ENCODE measurements at places on chromosomes 16 and 17.
A peak's percentile ranks its signal among the peaks of the same experiment; 100 is the strongest.

DNA sequence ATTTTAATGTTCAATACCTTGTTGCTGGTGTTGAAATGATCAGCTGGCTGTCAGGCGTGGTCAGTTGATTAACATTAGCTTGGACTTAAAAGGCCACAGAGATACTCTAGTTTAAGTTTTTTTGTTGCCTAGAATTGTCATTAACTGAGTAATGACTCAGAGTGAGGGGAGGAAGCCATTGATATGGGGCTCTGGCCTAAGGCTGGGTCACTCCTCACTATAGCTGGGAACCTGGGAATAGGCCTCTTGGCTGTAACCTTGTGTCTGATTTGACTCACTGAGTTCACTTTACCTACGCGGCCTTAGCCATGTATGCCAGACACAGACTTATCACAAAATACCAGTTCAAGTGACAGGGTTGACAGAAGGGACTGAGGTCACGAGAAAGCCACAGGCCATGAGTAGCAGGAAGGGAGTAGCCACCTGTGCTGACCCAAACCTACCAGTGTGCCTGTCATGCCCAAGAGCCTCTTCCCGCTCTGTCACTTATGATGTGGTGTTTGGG, 37.9 kb upstream of the ADCY7 start:
- no peak for DNase-seq

DNA sequence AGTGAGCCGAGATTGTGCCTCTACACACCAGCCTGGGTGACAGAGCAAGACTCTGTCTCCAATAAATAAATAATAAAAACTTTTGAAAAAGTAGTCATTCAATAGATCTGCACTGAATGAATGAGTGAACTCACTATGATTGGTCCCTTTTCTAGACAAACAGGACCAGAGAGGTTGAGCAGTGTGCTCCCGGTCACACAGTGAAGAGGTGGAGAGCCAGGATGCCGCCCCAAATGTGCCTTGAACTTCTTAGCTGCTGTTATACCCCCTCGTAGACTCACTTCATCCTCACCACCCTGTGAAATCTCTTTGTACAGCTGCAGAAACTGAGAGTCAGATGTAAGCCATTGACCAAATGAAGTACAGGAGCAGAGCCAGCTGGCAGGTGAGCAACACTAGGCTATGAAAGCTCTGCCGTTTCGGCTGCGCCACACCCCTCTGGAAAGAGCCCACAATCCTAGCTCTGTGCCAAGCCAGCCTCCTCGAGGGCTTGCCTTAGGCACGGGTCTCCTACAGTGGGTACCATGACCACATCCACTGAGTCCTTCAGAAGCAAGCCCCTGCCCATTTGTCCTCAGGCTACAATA, 7.8 kb upstream of the KIAA0513 start:
- no peak for DNase-seq

- no peak for DNase-seq
These were observed 55.3 kb downstream of the ULK2 start for GRCh38 chr17:19812407-19812806.

DNA sequence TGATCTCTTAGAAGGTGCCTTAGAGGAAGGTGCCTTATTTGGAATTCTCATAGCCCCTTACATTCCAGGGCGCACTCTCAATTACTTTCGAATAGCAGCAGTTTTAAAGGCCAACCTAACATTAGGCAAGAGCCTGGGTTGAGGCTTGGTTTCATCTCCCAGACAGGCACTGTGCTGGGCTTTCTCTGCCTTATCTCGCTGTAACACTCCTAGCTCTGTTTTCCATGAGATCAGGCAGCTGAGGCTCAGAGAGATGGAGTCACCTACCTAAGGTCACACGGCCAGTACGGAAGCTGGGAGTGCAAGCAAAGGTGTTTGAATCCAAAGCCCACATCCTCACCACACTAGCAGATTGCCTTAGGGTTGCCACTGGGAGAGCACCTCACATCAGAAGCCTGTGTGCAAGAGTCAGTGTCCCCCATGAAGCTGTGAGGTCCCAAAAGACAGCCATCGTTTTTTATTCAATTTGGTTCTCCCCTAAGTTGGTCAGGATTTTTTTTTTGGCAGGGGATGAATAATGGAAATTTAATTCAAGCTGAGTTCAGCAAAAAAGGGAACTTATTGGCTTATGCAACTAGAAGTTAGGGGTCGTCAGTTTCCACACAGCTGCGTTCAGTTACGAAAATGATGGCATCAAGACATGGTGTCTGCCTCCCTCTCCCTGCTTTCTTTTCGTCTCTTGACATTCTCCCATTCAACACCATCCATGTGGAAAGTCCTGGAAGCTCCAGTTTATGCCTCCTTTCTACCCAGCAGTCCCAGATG, 206.4 kb downstream of the KATNIP start:
- DNase-seq = no peak

DNA sequence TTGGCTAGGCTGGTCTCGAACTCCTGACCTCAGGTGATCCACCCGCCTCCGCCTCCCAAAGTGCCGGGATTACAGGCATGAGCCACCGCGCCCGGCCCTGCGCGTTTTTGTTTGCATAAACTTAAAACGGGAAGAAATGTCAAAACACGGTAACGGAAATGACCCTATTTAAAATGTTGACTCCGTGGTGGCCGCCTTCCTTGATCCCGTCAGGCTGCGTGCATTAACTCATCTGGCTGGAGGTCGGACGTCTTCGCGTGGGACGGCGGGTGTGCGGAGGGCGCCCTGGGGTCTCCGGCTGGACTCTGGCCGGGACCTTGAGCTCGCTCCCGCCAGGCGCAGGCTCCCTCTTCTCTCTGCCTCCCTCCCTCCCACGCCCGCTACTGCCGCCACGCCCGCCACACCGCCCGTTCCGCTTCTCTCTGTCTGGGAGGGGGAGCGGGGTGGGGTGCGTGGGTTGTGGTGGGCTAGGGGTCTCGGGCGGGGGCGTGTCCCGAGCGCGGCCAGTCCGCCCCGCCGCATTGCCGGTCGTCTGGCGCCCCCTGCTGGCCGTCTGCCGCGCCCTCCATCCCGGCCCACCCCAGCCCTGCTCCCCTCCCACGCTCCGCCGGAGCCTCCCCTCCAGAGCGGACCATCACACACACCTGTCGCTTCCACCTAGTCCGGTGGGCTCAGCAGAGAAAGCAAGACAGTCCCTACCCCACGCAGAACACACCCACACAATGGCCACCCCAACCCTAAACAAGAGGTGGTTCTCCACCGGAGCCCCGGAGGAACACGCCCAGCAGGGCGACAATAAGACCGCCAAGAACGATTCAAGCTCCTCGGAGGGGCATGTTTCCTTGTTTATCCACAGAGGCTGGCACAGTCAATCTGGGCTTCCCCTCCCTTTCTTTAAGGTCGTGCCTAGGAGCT, 1.2 kb upstream of the CCDC42 start:
- DNase-seq = peak; percentile 68

DNA sequence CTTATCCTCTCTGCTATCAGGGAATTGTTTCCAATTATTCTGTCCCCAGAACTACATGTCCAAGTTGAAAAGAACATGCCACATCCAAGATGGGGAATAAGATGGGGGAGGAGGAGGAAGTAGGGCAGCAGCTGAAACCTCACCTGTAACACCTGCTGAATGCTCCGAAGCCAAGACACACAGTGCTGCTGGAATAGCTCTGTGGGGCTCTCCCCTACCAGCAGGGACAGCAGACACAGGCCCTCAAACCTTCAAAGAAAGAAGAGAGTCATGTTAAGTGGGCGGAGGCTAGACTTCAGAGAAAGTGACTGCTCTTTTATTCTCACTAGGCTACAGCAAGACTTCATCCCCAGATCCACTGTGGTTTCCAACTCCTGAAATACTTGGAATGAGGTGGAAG, 13.2 kb downstream of the PELP1 start:
- DNase-seq = no peak

- no peak for DNase-seq
These were observed 69.5 kb downstream of the SREBF1 start for GRCh38 chr17:17767154-17767869.

DNA sequence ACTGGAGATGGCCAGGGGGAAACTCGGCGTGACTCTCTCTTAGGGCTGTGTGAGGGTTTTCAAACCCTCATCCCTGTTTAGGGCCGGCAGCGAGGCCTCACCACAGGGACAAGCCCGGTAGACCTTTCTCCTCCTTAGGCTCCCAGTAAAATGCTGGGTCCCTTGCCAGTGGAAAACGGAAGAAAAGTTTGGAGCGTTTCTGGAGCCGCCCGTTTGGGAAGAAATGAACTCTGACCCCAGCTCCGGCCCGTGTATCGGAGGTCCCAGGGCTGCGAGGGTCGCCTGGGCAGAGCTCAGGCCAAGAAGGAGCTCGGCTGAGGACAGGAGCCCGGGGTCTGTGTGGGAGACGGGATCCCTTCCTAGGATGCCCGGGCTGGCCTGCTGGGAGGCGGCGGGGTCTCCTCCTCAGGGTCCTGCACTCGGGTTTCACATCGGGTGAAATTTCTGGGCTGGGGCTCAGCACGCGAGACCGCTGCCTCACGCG, 23.2 kb downstream of the ZNF213 start:
- no peak for DNase-seq

GRCh38 chr16:84281074-84281473, 13.6 kb upstream of the WFDC1 start:
- DNase-seq = no peak

DNA sequence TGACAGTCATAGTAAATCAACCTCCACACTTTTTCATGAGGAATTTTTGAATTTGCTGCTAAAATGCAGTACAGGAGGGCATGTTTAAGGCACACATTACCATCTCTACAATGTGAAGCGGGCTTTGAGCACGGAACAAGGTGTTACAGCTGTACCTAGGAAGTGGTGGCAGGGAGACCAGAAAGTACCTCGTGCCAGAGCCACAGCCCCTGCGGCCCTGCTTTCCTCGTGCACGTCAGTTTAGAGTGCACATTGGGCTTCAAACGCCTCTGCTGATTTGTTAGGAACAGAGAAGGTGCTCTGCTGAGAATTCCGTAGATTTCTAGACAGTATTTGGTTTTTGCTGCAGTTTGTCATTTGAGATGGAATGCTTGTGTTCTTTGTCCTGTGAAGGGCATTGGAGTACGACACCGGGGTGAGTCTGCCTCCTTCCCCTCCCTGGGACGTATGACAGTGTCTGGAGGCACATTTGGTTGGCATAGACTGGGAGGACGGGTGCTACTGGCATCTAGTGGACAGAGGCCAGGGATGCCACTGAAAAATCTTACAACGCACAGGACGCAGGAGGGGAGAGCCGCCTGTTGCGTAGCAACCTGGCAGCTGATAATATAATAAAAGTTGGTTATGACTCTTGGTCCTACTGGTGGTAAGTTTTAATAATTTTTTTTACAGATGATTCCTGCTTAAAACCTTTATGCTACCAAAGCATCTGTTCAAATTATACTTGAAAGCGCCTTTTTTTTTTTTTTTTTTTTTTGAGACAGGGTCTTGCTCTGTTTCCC, 9.1 kb downstream of the FOXK2 start:
- DNase-seq = no peak

DNA sequence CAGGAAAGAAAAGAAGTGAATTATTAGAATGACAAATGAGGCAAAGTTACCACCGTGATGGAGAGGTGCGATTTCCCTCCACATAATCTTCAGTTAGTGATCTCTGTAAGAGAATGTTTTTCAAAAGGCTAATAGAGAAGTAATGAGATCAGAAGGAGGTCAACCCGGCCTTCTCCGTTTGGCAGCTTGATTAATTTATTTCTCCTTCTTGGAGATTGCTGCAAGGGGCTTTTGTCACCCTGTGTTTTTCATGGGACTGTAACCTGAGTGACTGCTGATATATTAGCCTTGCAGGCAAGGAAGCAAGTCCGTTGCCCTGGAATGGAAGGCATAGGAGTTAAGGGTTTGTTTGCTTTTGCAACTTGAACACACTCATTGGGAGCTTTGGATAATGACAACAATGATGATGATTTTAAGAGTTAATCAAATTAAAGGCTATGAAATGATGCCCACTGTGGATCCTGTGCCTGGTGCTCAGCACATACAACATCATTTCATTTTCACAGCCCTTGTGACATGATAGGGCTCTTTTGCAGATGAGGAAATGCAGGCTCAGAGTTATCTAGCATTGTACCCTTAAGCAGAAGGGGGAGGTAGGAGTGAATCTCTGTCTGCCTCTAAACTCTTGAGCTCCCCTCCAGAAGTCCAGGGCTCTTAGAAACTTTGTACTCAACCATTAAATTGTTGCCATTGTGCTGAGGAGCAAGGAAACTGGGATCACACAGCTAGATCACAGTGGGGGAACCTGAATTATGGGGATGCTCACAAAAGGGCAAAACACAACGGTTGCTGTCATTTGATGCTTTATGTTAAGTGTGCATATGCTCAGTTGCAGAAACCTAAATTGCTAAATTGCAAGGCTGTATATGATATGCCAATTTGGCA, 226.3 kb downstream of the WWOX start:
- DNase-seq = no peak

GRCh38 chr17:65389949-65390348, 171.5 kb downstream of the AXIN2 start:
- DNase-seq = no peak

- DNase-seq = no peak
These were observed 190.7 kb downstream of the KATNIP start for GRCh38 chr16:27740496-27741201.

DNA sequence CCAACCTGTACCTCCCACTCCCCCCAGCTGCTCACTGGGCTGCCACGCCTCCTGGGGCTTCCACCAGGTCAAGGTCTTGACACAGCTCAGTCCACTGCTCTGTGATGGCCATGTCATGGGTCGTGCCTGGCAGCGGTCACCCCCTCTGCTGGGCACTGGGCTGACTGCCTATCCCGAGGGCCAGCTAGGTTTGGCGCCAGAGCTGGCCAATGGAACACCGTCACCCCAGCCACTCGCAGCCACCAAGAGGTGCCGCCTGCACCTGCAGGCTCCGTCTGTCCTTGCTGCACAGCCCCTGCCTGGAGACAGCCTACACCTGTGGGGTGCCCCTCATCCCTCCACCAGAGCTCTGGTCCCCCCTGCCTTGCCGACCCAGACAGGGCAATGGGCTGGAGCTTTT, 4.5 kb upstream of the RAB40C start:
- DNase-seq = no peak

DNA sequence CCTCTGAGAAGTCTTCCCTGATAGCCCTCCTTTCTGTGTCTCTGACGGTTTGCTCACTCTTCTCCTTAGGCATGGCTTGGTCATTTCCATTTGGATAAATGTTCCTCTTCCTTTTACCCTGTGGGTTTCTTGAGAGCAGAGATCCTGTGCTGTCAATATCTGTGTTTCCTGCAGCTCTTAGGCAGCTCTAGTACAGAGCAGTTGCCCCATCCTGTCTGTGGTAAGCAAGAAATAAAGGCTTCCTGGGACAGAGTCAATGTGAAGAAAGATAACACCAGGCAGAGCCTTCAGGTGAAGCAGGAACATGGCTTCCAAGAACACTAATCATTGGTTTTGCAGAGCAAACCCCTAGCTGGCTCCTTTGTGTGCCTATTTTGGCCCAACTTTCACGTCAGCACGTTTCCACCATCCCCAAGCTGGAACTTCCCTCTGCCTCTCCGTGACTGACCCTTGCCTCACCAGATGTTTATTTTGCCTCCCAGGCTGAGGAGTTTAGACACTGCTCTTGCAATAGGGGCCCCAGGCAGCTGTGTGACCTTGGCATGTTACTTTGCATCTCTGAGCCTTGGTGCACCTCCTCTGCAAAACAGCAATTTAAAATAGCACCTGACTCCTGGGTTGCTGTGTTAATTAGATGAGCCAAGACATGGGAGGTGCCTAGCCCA, 49.6 kb upstream of the SIAH1 start:
- DNase-seq = no peak

- no peak for DNase-seq
These were observed 1.9 kb downstream of the RTN4RL1 start for GRCh38 chr17:2023256-2023655.

GRCh38 chr17:58320570-58321323, 7.8 kb downstream of the TSPOAP1 start:
- DNase-seq = no peak

GRCh38 chr16:1920727-1921171, 2.5 kb upstream of the HS3ST6 start:
- DNase-seq = no peak

Measured in stimulated activated CD8-positive, alpha-beta memory T cell treated with anti-CD3 and anti-CD28 coated beads, Interleukin-7, amount 100 ng/mL, for 1 hour (primary cell).